ENCODE measurements at places on chromosomes 7 and 10.

DNA sequence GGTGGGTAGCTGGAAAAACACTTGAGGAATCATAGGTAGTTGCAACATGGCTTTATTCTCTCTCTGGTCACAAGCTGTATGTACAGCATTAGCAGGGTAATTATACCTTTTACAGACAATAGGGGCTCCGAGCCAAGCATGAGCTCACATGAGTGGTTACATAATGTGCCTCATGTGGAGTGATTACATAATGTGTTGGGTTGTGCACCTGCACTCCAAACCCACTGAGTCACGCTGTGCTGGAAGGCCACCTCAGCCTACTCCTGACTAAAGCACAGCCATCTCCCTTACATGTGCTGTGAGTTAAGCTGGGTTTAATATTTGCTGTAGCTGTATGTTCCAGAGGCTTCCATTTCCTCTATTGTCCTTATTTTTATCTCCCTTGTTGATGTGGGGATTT lies 348.7 kb upstream of the SEMA3C start:
- no peak overlapping the region for H3K4me3 ChIP-seq
- DNase-seq = no peak
- H3K27ac ChIP-seq = no peak overlapping the region
- no peaks in the 10 kb centered on the region for H3K36me3 ChIP-seq

GRCh38 chr7:111803015-111803758 lies 240.9 kb upstream of the IMMP2L start:
- no peaks in the 10 kb centered on the region for H3K27me3 ChIP-seq
- H3K4me1 ChIP-seq = no peaks in the 10 kb centered on the region
- no peak overlapping the region for H3K27ac ChIP-seq
- H3K4me3 ChIP-seq = no peak overlapping the region
- H3K36me3 ChIP-seq = peaks cover 46% of the 10 kb centered on the region

GRCh38 chr10:96978621-96979154 lies 146.6 kb downstream of the LCOR start:
- H3K4me3 ChIP-seq = no peak overlapping the region
- no peaks in the 10 kb centered on the region for H3K27me3 ChIP-seq
- H3K27ac ChIP-seq = no peak overlapping the region
- H3K4me1 ChIP-seq = peaks cover 2% of the 10 kb centered on the region

- peaks cover 32% of the 10 kb centered on the region for H3K4me1 ChIP-seq
- DNase-seq = no peak
- no peaks in the 10 kb centered on the region for H3K36me3 ChIP-seq
- no peak overlapping the region for H3K4me3 ChIP-seq
These were observed 33.0 kb upstream of the AGR3 start for GRCh38 chr7:16914771-16915170.

DNA sequence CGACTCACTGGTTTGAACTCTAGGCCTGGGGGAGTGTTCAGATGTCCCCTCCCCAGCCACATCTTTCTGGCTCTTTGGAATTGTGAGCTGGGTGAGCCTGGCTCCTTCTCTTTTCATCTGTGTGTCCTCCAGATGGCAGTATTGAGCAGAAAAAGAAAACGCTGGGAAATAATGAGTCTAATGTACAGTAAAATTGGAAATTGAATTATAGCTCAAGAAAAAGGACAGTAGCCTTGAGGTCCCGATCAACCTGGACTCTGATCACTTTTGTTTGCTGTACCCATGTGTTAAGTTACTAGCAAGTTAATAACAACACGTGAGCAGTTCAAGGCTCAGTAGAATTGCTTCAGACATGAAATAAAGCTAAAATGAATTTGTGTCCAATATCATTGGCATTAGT lies 77.9 kb downstream of the SNX10 start:
- H3K4me1 ChIP-seq = peaks cover 16% of the 10 kb centered on the region
- no peak overlapping the region for H3K27ac ChIP-seq
- H3K27me3 ChIP-seq = no peaks in the 10 kb centered on the region
- DNase-seq = no peak

GRCh38 chr10:15237351-15237750 lies 68.9 kb upstream of the NMT2 start:
- peaks cover 2% of the 10 kb centered on the region for H3K27me3 ChIP-seq
- H3K36me3 ChIP-seq = no peaks in the 10 kb centered on the region
- no peak overlapping the region for H3K4me3 ChIP-seq

DNA sequence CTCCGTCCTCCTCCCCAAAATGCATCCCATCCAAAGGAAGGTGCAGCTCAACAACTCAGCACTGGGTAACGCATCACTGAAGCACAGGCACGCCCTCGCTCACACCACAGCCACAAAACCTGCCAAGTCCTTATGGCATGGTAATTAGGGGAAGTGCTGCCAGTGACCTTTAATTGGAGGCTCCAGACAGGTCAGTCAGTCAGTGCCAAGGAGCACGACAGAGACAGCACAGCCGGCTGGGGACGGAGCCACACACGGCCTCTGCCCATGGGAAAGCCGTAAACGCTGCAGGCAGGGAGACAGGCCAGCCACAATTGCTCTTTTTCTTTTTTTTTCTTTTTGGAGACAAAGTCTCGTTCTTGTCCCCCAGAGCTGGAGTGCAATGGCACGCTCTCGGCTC lies 146.5 kb downstream of the MAD1L1 start:
- no peaks in the 10 kb centered on the region for H3K27me3 ChIP-seq
- H3K4me1 ChIP-seq = no peaks in the 10 kb centered on the region
- no peak for DNase-seq
- H3K27ac ChIP-seq = no peak overlapping the region

DNA sequence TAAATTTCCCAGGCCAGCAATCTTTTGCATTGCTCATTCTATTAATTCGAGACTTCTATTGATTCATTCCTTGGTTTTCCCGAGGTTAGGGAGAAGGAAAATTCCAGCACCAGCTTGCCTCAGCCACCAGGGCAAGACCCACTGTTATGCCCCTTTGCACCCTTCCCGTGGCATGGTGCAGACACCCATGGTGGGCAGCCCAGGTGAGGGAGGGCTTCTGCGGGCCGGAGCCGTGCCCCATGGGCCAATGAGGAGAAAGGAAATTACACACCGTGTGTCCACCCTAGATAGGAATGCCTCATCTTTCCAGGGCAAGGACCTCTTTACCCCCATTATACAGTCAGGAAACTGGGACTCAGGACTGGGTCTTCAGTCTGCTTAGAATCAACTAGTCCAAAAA lies 4.5 kb upstream of the GRID1 start:
- peaks cover 82% of the 10 kb centered on the region for H3K27me3 ChIP-seq
- no peak overlapping the region for H3K4me3 ChIP-seq
- H3K27ac ChIP-seq = no peak overlapping the region
- no peaks in the 10 kb centered on the region for H3K36me3 ChIP-seq

All from WTC11 (cell line).